ENCODE measurements at places on chromosomes 2 and 18. TPM values are rescaled to one million over a fixed set of nuclear protein-coding genes. Genes with fewer than 3 reads are reported as not detected.

GRCh38 chr2:205405752-205406151, 276.5 kb upstream of the NRP2 start:
- H3K36me3 ChIP-seq = no peaks in the 10 kb centered on the region
- no peak overlapping the region for H3K27ac ChIP-seq
- no peaks in the 10 kb centered on the region for H3K27me3 ChIP-seq
- no peaks in the 10 kb centered on the region for H3K4me1 ChIP-seq
- no peak overlapping the region for H3K4me3 ChIP-seq
- DNase-seq = no peak

GRCh38 chr2:239612133-239612532, 211.3 kb upstream of the HDAC4 start:
- no peaks in the 10 kb centered on the region for H3K27me3 ChIP-seq
- no peak overlapping the region for H3K4me3 ChIP-seq
- H3K27ac ChIP-seq = no peak overlapping the region

Gene TLX2
- total RNA-seq = 1.7 TPM

DNA sequence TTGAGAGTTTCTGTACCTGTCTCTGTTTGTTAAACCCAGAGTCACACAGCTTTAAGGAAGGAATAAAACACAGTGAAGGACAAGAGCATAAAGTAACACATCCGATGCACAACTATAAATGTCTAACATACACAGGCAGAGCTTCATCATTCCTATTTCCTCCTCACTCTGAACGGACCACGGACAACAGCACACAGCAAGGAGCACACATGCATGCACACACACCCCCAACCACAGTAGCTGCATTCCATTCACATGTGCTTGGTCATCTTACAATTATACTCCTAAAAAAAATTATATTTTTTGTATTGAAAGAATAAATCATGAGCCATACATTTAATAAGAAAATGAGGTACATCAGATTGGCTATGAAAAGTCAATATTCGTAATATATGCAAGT, 58.3 kb downstream of the ID2 start:
- no peaks in the 10 kb centered on the region for H3K36me3 ChIP-seq
- H3K27ac ChIP-seq = no peak overlapping the region
- no peak overlapping the region for H3K4me3 ChIP-seq
- peaks cover 10% of the 10 kb centered on the region for H3K4me1 ChIP-seq
- no peaks in the 10 kb centered on the region for H3K27me3 ChIP-seq
- no peak for DNase-seq

Gene IFIH1
- 18.2 TPM for total RNA-seq

- no peaks in the 10 kb centered on the region for H3K36me3 ChIP-seq
- no peak overlapping the region for H3K27ac ChIP-seq
- H3K4me1 ChIP-seq = no peaks in the 10 kb centered on the region
- no peaks in the 10 kb centered on the region for H3K27me3 ChIP-seq
- no peak overlapping the region for H3K4me3 ChIP-seq
- DNase-seq = no peak
These were observed 105.2 kb downstream of the NETO1 start for GRCh38 chr18:72762515-72763122.

GRCh38 chr2:109316091-109316490, 187.1 kb downstream of the SH3RF3 start:
- H3K27me3 ChIP-seq = no peaks in the 10 kb centered on the region
- H3K4me1 ChIP-seq = peaks cover 25% of the 10 kb centered on the region
- no peak for DNase-seq
- no peak overlapping the region for H3K4me3 ChIP-seq
- H3K36me3 ChIP-seq = no peaks in the 10 kb centered on the region
- H3K27ac ChIP-seq = no peak overlapping the region

Gene PLGLB1
- total RNA-seq = 0.61 TPM

GRCh38 chr18:31321719-31322118, 3.8 kb downstream of the DSG1 start:
- H3K27ac ChIP-seq = no peak overlapping the region
- no peak overlapping the region for H3K4me3 ChIP-seq
- no peaks in the 10 kb centered on the region for H3K36me3 ChIP-seq
- no peak for DNase-seq
- no peaks in the 10 kb centered on the region for H3K4me1 ChIP-seq

DNA sequence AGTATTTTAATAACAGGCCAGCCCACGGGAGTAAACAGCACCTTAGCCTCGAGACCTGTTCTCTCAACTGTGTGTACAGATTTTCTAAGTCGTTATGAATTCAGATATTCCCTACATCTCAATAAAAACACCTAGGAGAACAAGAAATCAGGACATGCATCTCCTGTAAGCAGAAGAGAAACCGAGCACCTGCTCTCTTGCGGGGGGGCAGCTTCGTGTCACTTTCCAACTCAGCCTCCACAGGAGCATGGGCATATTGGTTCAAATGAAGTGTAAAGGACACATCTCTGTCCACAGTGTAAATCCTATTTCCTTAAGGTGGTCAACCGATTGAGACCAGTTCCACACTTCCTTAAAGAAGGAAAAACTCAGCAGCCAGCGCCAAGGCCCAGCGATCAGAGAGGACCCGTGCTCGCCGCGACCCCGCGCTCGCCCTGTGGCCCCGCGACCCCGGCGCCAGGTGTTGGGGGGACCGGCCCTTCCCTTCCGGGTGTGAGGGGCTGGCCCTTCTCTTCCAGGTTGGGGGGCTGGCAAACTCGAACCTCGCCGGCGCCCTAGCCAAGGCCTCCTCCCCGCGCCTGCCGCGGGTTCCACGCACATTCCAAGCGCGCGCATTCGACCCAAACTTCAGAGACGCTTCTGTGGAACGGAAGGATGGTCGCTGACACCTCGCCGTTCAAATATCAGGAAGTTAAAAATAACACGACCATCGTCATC, 652 bp downstream of the SH3YL1 start:
- no peaks in the 10 kb centered on the region for H3K27me3 ChIP-seq
- H3K27ac ChIP-seq = peak overlapping the region; percentile 85
- peaks cover 49% of the 10 kb centered on the region for H3K4me1 ChIP-seq
- no peak for DNase-seq
- no peaks in the 10 kb centered on the region for H3K36me3 ChIP-seq

- no peak overlapping the region for H3K27ac ChIP-seq
- no peaks in the 10 kb centered on the region for H3K4me1 ChIP-seq
- H3K27me3 ChIP-seq = no peaks in the 10 kb centered on the region
- no peak overlapping the region for H3K4me3 ChIP-seq
- H3K36me3 ChIP-seq = no peaks in the 10 kb centered on the region
These were observed 1027.6 kb downstream of the LRP1B start for GRCh38 chr2:141103216-141103615.

DNA sequence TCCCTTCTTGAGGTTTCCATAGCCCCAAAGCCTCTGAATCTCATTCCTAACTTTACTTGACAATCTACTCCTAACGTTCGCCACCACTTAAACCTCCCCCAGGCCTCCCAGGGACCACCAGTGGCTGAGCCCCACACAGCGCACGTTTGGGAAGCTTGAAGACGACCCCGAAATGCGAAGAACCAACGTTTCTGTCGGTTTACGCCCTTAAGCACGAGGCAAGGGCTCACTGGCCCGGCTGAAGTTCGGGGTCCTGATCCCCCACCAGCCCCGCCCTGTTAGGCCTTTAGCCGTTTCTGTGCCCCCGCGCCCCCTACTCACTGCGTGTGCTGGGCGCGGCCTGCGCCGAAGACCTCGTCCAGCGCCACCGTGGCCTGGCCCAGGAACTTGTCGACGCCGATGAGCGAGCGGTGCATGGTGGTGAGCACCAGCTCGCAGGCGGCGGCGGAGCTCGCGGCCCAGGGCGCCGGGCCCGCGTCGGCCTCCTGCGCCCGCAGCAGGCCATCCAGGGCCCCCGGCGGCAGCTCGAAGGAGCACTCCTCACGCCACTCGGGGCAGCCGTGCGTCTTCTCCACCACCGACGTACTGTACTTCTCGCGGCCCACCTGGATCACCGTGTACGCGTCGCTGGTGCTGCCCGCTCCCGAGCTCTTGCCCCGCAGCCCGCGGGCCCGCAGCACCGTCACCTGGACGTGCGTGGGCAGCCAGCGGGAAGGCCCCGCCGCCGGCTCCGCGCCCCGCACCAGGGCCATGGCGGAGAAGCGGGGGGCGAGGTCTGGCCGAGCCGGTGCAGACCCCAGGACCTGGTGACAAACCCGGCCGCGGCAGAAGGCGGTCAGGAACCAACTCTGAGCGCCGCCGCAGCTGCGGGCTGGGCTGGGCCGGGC, 479 bp downstream of the RAB11FIP5 start:
- H3K36me3 ChIP-seq = no peaks in the 10 kb centered on the region
- H3K27me3 ChIP-seq = no peaks in the 10 kb centered on the region
- DNase-seq = peak; percentile 44
- H3K4me3 ChIP-seq = peak overlapping the region; percentile 41
- H3K27ac ChIP-seq = peak overlapping the region; percentile 93
- peaks cover 28% of the 10 kb centered on the region for H3K4me1 ChIP-seq

Gene NCKAP5
- 1.2 TPM for total RNA-seq

GRCh38 chr2:144217853-144218633, 301.9 kb downstream of the ZEB2 start:
- peaks cover 8% of the 10 kb centered on the region for H3K4me1 ChIP-seq
- H3K36me3 ChIP-seq = no peaks in the 10 kb centered on the region
- no peak overlapping the region for H3K27ac ChIP-seq
- no peak overlapping the region for H3K4me3 ChIP-seq

GRCh38 chr2:135050684-135051083, 1.4 kb upstream of the RAB3GAP1 start:
- H3K27ac ChIP-seq = no peak overlapping the region
- peaks cover 32% of the 10 kb centered on the region for H3K4me1 ChIP-seq
- no peaks in the 10 kb centered on the region for H3K36me3 ChIP-seq
- no peaks in the 10 kb centered on the region for H3K27me3 ChIP-seq

Gene ZBTB14
- total RNA-seq = 11.2 TPM

DNA sequence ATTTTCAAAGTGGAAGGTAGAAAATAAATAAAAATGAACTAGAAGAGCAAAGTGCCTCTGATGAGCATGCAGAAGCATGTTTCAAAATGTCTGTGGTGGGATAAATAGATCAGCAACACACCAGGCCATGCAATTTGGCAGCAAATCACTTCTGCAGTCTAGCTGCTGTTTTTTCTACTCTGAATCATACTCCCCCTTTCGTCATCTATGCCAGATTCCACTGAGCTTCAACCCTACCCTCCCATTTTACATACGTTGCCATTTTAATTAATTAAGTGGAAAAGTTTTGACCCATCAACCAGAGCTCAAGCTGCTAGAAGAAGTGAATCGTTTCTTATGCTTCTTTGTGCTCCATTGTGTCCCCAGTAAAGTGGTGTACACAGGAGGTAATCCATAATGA, 79.3 kb downstream of the NRXN1 start:
- H3K4me1 ChIP-seq = no peaks in the 10 kb centered on the region
- no peaks in the 10 kb centered on the region for H3K27me3 ChIP-seq
- no peak overlapping the region for H3K27ac ChIP-seq

DNA sequence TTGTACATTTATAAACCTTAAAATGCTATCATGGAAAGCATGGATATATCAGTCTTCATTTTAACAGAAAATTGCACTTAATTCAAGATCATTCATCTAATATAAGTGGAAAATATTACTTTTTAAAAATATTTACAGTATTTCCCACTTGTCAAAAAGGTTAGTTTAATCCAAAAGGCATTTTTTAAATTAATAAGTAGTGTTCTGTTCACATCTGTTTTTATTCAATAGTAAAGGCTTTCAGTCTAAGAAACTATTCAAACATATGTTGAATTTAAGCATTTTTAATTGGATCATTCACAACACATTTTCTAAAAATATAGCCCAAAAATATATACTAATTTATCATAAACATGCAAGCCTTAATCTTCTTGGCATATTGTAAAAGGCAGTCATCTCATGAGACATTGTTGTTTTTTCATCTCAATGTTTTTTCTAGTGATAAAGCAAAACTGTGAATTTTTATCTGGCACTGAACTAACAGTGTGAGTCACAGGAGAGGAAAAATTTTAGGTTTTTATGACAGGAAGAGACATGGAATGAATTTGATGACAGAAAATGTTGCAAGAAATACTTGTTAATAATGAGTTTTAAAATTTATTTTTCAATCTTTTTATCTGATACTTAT, 1642.5 kb upstream of the TMEFF2 start:
- no peak for DNase-seq
- no peak overlapping the region for H3K4me3 ChIP-seq
- no peaks in the 10 kb centered on the region for H3K36me3 ChIP-seq
- no peaks in the 10 kb centered on the region for H3K27me3 ChIP-seq
- H3K27ac ChIP-seq = no peak overlapping the region

Gene SNRNP200
- 96.9 TPM for total RNA-seq

GRCh38 chr2:33246432-33246831, 230.0 kb upstream of the RASGRP3 start:
- DNase-seq = no peak
- H3K36me3 ChIP-seq = no peaks in the 10 kb centered on the region
- no peak overlapping the region for H3K4me3 ChIP-seq
- no peaks in the 10 kb centered on the region for H3K4me1 ChIP-seq
- no peaks in the 10 kb centered on the region for H3K27me3 ChIP-seq

DNA sequence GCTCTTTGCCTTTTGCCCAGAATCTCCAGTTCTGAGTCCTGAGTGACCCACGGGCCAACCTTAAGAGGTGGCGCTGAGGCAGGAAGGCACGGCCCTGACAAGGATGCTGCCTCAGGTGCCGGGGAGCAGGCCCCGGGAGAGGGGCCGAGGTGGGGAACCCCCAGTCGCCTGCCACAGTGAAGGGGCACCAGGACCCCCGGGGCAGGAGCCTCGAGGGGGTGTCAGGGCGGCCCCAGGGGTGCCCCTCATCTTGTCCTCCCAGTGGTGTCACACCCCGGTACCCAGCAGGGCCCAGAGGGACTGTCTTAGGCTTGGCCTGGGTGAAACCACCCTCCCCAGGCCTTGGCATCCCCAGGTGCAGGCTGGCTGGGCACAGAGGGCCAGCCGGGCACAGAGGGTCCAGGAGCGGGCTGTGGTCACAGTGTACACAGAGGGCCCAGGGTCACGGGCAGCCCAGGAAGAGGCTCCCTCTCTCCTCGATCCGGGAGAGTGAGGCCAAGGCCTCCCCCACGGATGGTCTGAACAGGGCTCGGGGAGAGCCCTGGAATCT, 1.0 kb downstream of the PDCD1 start:
- no peaks in the 10 kb centered on the region for H3K27me3 ChIP-seq
- no peak overlapping the region for H3K4me3 ChIP-seq
- no peaks in the 10 kb centered on the region for H3K36me3 ChIP-seq

DNA sequence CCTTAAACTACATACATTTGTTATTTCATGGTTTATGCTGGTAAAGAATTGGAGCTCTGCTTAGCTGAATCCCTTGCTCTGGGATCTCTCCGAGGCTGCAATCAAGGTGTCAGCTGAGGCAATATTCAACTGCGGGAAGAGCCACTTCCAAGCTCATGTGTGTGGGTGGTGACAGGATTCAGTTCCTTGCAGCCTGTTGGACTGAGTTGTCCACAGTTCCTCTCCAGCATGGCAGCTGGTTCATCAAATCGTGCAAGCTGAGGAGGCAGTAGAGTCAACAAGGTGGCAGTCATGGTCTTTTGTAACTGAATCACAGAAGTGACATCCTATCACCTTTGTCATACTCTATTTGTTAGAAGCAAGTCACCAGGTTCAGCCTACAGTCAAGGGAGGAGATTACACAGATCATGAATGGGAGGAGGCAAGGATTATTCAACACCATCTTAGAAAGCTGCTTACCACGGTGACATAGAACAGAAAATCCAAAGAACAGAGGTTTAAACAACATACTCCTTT, 56.9 kb downstream of the CTIF start:
- H3K4me3 ChIP-seq = no peak overlapping the region
- DNase-seq = no peak
- no peaks in the 10 kb centered on the region for H3K27me3 ChIP-seq
- no peaks in the 10 kb centered on the region for H3K36me3 ChIP-seq
- no peak overlapping the region for H3K27ac ChIP-seq

Gene UGT1A5
- not detected for total RNA-seq

GRCh38 chr2:76009484-76009883, 298.8 kb upstream of the GCFC2 start:
- no peaks in the 10 kb centered on the region for H3K36me3 ChIP-seq
- H3K4me1 ChIP-seq = no peaks in the 10 kb centered on the region
- H3K27ac ChIP-seq = no peak overlapping the region
- no peak overlapping the region for H3K4me3 ChIP-seq

Measured in adrenal gland (tissue), 19 donors.